ENCODE measurements at places on chromosomes 3 and 15. TPM values are rescaled to one million over a fixed set of nuclear protein-coding genes. Genes with fewer than 3 reads are reported as not detected.

Gene FAM107A
- 578 TPM for total RNA-seq

Gene ZNF662
- total RNA-seq = 13.6 TPM

Gene TUBGCP5
- total RNA-seq = 30.5 TPM

Gene NUP210
- 15.2 TPM for total RNA-seq

Gene NR1I2
- 0.19 TPM for total RNA-seq

Gene SLCO2A1
- 5.9 TPM for total RNA-seq

Gene PLD1
- total RNA-seq = 47.7 TPM

GRCh38 chr3:43236008-43236407 is 50.3 kb upstream of the SNRK start:
- no peak for DNase-seq

DNA sequence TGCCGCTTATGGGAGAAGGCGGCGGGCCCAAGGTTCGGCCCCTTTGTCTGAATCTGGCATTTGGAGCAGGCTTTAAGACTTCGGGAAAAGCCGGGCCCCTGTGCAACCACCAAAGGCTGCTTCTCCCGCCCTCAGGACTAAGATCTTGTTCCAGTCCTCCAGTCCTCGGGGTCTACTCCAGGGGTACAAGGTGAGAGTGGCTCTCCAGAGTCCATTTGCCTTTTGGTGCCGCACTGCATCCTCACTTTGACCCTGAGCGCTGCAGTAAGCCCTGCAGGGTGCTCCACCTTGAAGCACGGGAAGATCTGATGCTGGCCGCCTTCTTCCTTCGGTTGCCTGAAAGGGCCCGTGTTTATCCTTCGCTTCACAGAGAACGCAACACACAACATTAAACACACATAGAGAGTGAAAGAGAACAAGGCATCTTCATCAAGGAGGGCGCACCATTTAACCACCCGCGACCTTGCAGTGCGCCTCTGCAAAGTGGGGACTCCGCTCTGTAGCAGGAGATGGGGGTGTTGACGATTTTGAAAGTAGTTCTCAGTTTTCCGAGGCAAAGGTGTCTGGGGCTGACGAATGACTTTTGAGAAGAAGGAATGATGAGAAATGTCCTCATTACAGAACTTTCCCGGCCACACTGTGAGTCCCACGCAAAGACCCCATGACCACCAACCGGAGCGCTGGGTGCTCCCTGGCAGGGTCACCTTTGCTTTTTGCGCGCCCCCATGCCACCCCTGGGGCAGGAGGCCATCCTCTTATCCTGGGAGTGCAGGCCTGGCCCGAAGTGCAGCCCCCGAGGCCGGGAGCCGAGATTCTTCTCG is 1.0 kb downstream of the PIGZ start:
- DNase-seq = no peak

DNA sequence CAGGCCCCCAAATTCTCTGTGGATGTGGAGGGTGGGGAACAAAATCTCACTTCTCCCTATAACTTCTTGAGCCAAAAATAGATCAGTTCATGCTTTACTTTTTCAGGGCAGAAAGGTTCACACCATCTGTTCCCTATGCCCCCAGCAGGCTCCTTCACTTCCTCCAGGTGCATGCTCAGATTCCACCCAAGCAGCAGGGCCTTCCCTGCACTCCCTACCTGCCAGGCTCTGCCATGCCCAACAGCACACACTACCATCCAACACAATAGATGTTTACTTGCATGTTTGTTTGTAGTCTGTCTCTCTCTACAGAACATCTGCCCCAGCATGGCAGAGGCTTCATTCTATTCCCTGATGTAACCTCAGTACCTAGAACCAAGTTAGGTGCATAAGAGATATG is 43.3 kb downstream of the GABRB3 start:
- DNase-seq = no peak

DNA sequence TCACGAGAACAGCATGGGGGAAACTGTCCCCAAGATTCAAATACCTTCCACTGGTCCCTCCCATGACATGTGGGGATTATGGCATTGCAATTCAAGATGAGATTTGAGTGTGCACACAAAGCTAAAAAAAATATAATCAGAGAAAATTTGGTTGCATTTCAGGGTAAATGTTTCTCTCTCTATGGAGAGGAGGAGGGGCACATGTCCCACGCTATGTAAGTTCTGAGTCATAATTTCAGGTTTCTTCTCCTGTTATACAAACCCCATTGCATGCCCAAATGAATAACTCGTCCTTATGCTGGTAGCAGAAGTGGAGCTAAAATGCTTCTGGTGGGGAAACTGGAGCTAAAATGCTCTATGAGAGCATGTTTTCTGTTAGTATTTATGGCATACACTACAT is 209.7 kb upstream of the DCBLD2 start:
- DNase-seq = no peak

DNA sequence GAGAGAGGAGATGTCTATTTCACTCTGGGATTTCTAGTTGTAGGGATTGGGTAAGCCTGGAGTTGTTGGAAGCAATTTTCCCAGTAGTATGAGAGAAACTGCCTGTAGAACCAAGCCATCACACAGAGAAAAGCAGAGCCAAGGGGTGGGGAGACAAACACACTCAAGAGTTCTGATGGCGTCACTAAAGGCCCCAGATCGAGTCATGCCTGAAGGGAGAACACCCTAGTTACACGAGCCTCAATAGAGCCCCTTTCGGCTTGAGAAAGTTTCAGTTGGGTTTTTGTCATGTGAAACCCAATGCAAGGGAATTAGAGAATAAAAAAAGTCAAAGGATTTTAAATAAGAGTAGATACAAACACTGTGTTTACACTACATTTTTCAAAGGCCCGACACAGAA is 66.1 kb upstream of the PFN2 start:
- no peak for DNase-seq

- peak; percentile 81 for DNase-seq
Observed at GRCh38 chr3:184361932-184362667, 590 bp downstream of the POLR2H start.

DNA sequence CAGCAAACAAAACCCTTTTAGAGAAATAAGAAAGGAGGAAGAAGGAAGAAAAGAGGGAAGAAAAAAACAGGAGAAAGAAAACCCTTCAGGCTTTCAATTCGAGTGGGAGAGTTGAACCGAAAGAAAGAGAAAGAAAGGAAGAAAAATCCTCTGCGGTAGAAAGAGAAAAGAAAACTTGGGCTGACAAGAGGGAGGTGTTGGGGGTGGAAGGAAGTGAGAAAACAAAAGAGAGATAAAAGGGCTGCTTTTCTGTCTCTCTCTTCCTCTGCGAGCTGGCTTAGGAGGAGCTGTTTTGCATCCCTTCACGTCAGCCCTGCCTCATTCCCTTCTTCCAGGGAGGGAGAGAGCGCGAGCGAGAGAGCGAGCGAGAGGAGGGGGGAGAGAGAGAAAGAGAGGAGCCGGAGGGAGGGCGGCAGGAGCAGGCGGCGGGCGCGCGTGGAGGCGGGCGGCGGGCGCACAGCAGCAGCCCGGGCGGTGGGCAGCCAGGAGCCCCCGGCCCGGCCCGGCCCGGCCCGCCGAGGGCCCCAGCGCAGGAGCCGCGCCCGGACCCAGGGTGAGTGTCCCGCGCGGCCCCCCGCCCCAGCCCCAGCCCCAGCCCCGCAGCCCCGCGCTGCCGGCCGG is at the start of gene ZNF710:
Gene ZNF710 (plus strand): TSS at position 263 of the 621 bp plus-strand sequence. CDS start 65,814 bp downstream, outside the sequence.
- DNase-seq = peak; percentile 61

- DNase-seq = no peak
Observed at GRCh38 chr3:45054196-45054857, 28.2 kb downstream of the CLEC3B start.

DNA sequence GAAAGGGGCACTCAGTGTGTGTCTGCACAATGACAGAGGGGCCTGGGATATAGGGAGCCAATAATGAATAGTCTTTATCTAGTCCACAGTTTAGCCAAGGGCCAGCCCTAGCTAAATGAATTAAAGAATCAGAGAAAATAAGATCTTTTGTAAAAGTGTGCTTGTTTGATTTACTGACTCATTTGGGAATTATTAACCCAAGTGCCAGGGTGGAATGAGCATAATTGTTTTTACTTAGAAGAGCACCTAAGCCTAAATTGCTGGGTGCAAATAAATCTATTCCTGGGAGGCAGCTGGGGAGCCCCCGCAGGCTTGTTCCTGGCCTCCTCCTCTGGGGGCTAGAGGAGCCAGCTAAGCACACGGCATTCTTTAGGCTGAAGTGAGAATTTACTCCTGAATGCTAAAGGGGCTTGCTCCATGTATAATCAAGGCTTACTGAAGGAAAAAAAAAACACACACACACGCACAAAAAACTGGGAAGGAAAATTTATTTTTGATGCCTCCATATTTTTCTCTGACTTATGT is 405.3 kb upstream of the SUCLG2 start:
- no peak for DNase-seq

DNA sequence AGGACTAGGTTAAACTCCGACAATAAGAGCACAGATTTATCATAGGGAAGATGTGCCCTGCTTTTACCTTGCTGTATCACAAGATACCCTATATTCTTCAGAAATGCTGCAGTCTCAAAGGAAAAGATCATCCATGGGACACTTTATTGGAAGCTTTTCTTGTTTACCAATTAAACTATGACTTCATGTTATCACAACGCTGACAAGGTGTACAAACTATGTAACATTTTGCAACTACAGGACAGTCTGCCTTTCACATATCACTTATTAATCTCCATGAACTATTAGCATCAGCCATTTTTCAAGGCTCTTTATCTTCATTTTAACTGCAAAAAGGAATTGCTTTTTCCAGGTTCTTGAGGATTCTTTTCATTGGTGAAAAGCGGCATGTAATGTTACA is 34.0 kb downstream of the CBLB start:
- no peak for DNase-seq

Measured in dorsolateral prefrontal cortex (tissue), 122 donors.